ENCODE measurements at places on chromosomes 7 and 10. TPM values are rescaled to one million over a fixed set of nuclear protein-coding genes. Genes with fewer than 3 reads are reported as not detected.

CDHR1 gene
- 150 TPM for total RNA-seq

DNAJB9 gene
- total RNA-seq = 36.4 TPM

CACNA2D1 gene
- total RNA-seq = 103 TPM

NKX6-2 gene
- not detected for total RNA-seq

NCF1 gene
- total RNA-seq = 1.6 TPM

NKX1-2 gene
- total RNA-seq = not detected

AMPH gene
- 62.7 TPM for total RNA-seq

ANK3 gene
- 269 TPM for total RNA-seq

LLCFC1 gene
- not detected for total RNA-seq

SYT15B gene
- 4.0 TPM for total RNA-seq

BTBD16 gene
- 0.16 TPM for total RNA-seq

ICA1 gene
- 12.9 TPM for total RNA-seq

CCL24 gene
- total RNA-seq = not detected

NUTM2E gene
- total RNA-seq = 0.33 TPM

HTR5A gene
- total RNA-seq = 0.22 TPM

MYOZ1 gene
- 18.0 TPM for total RNA-seq

ENKUR gene
- total RNA-seq = 1.7 TPM

VPS37D gene
- total RNA-seq = 14.6 TPM

SPDYE2B gene
- not detected for total RNA-seq
